Erythroblast (primary cell): ENCODE measurements at places on chromosomes 3 and 15.
A peak's percentile ranks its signal among the peaks of the same experiment; 100 is the strongest.

DNA sequence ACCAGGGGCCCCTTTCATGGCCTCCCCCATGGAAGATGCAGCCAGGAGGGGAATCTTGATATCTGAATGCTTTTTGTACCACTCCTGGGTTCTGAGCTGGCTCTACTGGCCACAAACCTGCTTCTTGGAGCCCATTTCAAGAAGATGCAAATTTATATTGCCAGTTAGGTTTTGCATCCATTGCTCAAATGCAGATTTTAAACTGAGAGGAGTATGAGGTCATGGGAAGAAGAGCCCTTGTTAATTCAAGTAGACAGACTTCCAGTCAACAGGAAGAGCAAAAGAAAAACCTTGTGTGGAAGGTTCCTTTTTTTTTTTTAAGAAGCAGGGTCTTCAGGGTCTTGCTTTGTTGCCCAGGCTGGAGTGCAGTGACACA is 133.5 kb downstream of the PDZRN3 start:
- DNase-seq = no peak

DNA sequence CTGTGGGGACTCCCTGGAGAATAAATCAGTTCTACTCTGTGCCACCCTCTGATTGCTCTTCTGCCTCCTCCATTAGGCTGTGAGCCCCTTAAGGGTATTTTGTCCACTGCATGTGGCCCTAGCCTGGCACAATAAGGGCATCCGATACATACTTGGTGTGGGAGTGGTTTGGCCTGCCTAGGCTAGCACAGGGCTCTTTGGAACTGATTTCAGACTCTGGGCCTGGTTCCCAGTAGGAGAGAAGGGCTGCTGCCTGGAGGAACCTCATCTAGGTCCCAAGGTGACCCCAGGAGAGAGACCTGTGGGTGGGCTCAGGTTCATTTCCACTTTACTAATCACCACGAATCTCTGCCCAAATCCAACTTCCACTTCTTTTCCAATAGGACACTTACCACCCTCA is 5.3 kb upstream of the CTDSPL start:
- no peak for DNase-seq

DNA sequence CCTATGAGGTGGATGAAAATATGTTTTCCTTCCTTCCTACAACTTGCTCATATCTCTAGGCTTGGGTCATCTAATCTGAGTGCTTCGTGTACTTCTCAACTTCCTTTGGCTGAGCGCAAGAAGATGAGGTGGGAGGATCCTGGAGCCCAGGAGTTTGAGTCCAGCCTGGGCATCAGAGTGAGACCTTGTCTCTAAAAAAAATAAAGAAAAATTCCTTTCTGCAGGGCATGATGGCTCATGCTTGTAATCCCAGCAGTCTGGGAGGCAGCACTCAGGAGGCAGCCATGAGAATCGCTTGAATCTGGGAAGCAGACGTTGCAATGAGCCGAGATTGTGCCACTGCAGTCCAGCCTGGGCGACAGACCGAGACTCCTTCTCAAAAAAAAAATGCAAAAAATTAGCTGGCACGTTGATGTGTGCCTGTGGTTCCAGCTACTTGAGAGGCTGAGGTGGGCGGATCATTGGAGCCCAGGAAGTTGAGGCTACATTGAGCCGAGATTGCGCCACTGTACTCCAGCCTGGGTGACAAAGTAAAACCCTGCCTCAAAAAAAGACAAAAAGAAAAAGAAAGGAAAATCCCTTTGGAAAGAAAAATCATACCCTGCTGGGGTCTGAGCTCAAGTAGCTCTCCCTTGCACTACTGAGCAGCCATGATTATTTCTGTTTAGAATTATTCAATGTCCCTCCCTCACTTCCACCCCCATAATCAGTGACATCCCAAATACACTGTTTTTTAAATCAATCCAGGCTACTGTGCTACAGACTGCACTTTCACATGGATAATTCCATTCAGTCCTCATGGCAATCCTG is 28.0 kb upstream of the RAB11A start:
- no peak for DNase-seq

DNA sequence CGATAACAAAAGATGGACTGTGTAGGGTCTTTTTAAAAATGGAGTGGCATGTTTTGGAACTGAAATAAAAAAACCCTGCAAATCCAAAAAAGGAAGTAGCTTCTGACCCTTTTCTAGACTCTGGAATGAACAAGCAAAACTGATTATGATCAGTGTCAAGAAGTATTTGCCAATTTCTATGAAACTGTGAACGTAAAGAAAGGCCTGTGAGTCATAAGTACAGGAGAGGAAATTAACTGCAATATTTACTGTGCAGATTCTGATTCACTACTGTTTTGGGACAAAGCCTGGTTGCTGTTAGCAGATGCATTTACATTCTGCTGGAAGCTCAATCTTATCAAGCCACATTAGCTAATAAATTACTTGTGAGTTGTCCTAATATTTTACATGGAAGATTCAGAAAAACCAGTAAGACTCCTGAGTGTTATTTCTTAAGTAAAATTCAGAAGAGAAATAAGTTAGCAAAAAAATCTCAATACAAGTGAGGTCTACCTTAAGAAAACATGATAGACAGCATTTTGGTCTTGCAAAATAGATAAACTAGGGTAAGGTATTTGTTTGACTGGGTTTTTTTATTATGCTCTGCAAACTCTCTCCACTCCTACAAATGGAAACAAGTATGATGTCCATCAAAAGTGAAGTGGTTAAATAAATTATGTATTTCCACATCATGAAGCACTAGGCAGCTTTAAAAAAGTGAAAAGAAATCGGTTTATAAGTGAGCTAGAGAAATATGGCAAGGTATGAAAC is 90.2 kb upstream of the LMOD3 start:
- DNase-seq = peak; percentile 39
